ENCODE measurements at places on chromosomes 3 and 15. TPM values are rescaled to one million over a fixed set of nuclear protein-coding genes. Genes with fewer than 3 reads are reported as not detected.

The PRTG gene
- 3.7 TPM for total RNA-seq

- no peak for DNase-seq
Observed at GRCh38 chr3:101633186-101633585, 43.7 kb downstream of the ZBTB11 start.

The MKRN3 gene
- total RNA-seq, result 1.1 TPM

The TUSC7 gene
- total RNA-seq, result not detected

DNA sequence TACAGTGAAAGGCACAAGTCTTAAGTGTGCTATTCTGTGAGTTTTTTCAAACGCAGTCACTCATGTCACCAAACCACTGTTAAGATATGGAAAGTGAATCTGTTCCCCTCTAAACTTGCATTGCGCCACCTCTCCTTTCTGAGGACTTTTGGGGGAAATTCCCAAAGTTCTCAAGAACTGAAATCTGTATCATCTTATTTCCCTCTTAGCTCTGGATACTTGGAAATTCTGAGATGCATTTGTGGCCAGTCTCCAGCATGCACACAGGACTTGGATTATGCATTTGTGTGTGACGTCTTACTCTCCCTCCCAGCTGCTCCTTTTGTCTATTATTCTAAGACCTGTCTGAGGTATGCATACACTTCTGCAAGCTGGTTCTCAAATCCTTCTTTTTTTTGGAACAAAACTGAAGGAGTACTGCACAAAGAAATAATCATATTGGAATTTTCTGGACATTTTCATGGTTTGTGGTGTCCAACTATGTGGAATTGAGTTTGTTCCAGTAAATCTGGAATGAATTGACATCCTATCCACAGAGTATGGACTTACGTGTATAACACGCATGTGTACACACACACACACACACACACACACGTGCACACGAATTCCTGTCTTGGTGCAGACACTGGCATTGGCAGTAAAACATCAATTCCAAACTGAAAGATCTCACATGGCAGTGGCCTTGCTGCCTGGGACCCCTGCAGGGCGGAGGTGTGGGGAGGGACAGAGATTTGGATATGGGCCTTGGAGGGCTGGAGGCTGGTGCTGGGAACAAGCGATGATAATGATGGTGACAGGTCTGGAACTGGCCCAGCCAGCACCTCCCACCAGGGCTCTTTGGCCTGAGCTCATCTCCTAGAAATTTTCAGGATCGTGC lies 8.2 kb upstream of the LCTL start:
- DNase-seq, result no peak

- no peak for DNase-seq
Observed at GRCh38 chr3:52507359-52507758, 12.2 kb downstream of the STAB1 start.

- no peak for DNase-seq
Observed at GRCh38 chr3:13627681-13628080, 78.8 kb downstream of the FBLN2 start.

- no peak for DNase-seq
Observed at GRCh38 chr3:61648481-61648880, 87.1 kb downstream of the PTPRG start.

DNA sequence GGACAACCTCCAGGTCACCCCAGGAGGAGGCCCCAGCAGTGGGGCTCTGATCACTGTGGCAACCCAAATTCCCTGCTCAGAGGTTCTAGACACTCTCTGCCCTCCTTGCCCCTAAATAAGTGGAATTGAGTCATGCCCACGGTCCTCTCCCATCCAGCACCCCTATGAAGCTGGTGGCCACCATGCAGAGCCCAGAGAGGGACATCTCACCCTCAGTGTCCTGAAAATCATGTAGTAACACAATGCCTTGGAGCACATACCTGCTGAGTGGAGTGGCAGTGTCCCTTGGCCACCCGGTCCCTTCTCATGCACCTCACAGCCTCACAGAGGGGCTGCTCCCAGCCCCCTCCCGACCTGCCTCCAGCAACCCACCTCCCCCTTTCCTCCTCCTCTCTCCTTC lies 114.3 kb upstream of the MEF2A start:
- peak; percentile 39 for DNase-seq

- DNase-seq, result no peak
Observed at GRCh38 chr15:47570044-47570443, 147.3 kb upstream of the SEMA6D start.

DNA sequence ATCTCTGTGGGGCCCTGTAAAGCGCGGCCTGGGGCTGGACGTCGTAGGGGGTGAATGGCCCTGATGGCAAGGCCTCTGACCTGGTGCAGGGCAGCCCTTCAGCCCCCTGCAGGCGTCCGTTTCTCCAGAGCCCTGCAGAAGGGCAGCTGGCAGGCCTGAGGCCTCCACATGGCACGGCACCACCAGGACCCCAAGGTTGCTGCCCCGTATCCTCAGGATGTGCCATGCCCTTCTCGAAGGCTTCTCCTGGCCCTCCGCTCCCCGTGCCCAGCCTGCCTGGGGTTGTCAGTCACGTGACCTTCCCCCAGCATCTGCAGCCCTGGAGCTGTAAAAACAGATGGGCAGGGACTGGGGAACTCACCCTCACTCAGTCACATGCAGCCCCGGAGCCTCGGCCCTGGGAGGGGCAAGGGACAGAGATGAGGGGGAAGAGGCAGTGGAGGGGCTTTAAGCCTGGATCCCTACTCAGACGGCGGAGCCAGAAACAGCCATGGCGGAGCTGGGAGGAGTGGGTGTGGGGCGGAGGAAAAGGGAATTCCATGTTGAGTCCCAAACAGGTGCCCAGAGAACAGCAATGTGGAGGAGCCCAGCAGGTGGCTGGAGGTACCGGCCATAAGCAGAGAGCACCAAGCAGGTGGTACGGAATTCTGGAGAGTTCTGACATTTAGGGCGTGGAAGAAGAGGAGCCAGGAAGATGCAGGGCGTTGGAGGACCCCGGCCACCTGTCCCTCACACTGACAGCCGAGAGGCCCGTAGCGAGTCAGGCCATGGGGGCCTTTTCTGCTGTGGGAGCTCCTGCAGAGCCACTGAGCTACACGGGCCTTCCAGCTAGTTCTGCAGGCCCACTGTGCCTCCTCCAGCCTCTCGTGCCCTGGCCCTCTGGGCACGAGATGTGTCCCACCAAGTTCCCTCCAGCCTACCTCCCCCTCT lies 193.1 kb downstream of the XXYLT1 start:
- no peak for DNase-seq

GRCh38 chr3:94431876-94432570 lies 369.2 kb downstream of the NSUN3 start:
- DNase-seq, result no peak
